Stimulated activated CD8-positive, alpha-beta memory T cell treated with anti-CD3 and anti-CD28 coated beads, Interleukin-4, amount 100 ng/mL, for 4 hours (primary cell): ENCODE measurements at places on chromosomes 7 and 10.

GRCh38 chr10:132514821-132515520 lies 22.6 kb upstream of the INPP5A start:
- DNase-seq: no peak

DNA sequence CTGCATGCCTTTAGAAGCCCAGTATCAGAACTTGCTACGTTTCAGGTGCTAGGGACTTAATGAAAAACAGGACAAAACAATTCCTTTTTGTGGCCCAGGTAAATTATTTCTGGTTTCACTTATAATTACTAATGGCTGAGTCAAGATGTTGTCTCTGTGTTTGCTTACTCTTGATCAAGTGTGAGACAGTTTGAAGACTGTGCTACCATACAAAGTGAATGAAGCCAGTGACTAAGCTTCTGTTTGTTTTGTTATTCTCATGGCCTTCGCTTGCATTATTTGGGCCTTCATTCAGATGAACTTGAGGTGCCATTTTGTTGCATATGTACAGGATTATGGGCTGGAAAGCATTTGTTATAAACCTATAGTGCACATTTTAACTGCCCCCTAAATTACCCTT lies 17.9 kb downstream of the SMNDC1 start:
- DNase-seq: no peak

DNA sequence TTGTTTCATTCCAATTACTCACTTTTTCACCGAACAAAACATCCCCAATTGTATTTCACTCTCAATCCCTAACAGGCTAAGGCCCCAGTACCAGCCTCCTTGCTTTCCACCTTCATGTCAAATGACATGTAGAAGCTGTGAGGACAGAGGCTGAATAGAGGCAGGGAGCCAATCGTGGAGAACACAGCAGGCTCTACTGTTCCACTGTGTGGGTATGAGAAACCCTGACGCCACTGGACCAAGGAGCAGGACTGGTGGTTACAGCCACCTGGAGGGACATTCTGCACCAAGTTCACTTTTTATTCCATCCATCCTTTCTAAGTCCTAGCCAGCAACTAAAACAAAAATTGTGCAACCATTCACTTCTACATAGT lies 502.8 kb downstream of the SORCS1 start:
- DNase-seq: no peak

GRCh38 chr10:17025444-17026295 lies 103.9 kb downstream of the CUBN start:
- DNase-seq: peak; percentile 29

- no peak for DNase-seq
Measured at GRCh38 chr7:22612776-22613175, 112.8 kb upstream of the STEAP1B start.

GRCh38 chr7:1777122-1777521 lies 107.0 kb downstream of the ELFN1 start:
- DNase-seq: no peak

GRCh38 chr7:138425026-138425425 lies 35.0 kb upstream of the TRIM24 start:
- no peak for DNase-seq

DNA sequence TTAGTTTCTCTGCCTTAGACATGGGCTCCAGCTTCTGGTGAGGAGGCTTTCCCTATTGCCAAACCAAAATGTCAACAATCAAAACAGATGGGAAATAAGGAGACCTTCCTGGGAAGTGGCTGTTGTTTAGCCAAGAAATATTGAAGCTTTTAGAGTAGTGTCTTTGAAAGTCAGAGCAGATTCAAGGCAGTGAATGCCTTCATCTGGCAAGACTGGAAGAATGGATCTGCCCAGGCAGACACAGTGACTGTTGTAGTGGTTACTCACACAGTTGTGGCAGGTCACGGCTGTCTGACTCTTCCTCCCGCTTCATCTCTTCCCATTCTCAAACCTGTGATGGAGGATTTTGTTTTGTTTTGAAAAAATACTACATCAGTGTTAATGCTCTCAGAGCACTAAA lies 154.1 kb upstream of the ADO start:
- DNase-seq: no peak

- no peak for DNase-seq
Measured at GRCh38 chr7:94642838-94643653, 12.9 kb downstream of the SGCE start.

- no peak for DNase-seq
Measured at GRCh38 chr7:136869001-136869961, 829 bp downstream of the CHRM2 start.
